ENCODE measurements at places on chromosomes 5 and 9.
A peak's percentile ranks its signal among the peaks of the same experiment; 100 is the strongest.

- no peak for DNase-seq
Observed at GRCh38 chr5:125401724-125402622, 655.5 kb upstream of the ZNF608 start.

- no peak for DNase-seq
Observed at GRCh38 chr5:45094876-45095440, 286.2 kb downstream of the MRPS30 start.

DNA sequence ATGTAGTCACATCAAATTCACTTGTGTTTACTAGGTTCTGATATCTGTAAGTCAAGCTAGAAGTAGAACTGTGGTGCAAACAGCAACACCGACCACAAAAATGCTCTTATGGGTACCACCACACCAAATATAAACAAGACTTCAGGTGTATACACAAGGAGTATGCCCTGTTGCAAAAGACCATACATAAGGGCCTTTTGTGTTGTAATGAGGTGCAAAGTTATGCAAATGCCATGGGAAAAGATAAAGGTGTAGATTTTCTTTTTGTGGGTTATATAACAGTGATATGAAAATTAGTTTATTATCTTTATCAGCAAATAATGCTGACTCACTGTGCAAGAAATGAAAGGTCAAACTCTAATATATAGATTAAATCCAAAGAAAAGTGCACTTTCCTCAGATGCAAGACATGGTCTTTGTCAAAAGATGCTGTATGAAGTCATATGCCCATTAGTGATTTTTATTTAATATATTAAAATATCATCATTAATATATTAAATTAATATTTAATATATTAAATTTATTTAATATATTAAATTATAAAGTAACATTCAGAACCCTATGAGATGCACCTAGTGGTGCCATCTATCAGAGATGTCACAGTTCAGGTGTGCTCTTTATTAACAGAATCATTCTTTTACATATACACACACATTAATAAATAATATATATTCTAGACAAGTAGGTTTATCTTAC lies 26.7 kb upstream of the ALDH1A1 start:
- no peak for DNase-seq

GRCh38 chr5:104412649-104413240 lies 850.2 kb upstream of the NUDT12 start:
- no peak for DNase-seq

GRCh38 chr5:56639476-56639875 lies 175.9 kb upstream of the MAP3K1 start:
- DNase-seq, result no peak

DNA sequence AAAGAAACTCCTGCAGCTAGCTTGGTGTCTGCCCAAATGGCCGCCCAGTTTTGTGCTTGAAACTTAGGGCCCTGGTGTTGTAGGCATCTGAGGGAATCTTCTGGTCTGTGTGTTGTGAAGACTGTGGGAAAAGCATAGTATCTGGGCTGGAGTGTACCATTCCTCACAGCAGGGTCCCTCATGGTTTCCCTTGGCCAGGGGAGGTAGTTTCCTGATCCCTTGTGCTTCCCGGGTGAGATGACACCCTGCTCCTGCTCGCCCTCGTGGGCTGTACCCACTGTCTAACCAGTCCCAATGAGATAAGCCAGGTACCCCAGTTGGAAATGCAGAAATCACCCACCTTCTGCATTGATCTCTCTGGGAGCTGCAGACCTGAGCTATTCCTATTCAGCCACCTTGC lies 182.8 kb downstream of the GDNF start:
- DNase-seq, result no peak

GRCh38 chr5:174532455-174533453 lies 191.6 kb upstream of the MSX2 start:
- DNase-seq, result peak; percentile 92

- no peak for DNase-seq
Observed at GRCh38 chr9:114006931-114007691, 71.0 kb downstream of the AMBP start.

DNA sequence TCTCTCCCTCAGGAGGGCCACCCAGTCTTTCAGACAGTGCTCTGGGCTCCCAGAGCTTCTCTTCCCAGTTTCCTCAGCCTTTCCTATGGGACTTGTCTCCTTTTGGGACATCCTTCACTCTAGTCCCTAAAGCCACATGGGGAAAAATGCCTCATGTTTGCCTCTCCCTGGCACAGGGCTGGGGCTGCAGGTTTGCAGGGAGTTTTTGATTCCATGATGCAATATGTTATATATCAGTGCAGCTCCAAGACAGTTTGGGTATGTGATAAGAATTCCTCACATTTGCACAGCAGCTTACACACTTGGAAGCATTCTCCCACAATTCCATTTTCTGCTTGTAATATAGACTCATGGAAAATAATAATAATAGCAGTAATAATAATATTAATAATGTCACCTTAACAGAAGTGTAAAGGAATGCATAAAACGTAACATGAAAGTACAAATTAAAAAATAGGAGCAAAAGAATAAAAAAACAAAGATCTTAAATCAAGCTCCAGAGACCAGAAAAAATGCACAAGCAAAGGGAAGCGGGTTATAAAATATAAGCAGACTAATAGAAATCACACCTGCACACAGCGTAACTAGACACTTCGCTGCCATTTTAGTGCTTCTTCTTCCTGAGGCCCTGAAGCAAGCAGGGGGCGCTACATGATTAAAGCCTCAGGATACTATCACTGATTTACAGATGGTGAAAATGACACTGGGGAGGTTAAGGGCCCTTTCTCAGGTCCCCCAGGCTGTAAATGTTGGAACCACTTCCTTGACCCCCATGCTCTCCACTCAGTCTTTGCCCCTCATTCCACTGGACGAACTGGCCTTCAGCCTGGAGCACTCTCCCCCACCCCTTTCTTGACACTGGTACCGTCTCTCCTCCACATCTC lies 70.0 kb upstream of the IL17B start:
- DNase-seq, result no peak

- DNase-seq, result no peak
Observed at GRCh38 chr9:123368023-123368422, 12.0 kb downstream of the CRB2 start.

DNA sequence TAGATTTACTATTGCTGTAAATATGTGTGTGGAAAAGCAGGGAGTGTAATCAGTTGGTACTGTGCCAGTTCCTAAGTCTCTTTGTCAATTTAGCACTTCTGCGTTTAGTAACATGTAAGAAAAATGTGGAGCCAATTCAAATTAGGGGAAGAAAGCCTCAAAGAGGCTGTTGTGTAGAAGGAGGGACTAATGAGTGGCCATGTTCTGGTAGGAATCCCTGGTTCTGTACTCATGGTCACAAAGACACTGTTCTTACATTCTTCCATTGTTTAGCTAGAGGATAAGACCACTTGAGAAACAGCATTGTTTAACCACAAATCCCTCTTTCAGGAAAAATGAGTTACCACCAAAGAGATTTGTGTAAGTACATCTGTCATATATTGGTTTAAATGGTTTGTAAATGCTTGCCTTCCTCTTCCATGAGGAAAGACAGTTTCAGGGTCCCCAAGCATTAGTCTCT lies 14.9 kb downstream of the ARHGEF28 start:
- DNase-seq, result peak; percentile 33

GRCh38 chr5:16787278-16787677 lies 148.8 kb downstream of the MYO10 start:
- no peak for DNase-seq

All from EL (cell line).